ENCODE measurements at places on chromosomes 16 and 17.
A peak's percentile ranks its signal among the peaks of the same experiment; 100 is the strongest.

- DNase-seq, result no peak
These were observed 109.5 kb downstream of the CDH8 start for GRCh38 chr16:61926766-61927165.

GRCh38 chr16:13587181-13587580 is 332.8 kb upstream of the ERCC4 start:
- no peak for DNase-seq

GRCh38 chr17:30520882-30521281 is 43.7 kb downstream of the GOSR1 start:
- DNase-seq, result no peak

GRCh38 chr17:39209317-39210092 is 9.4 kb downstream of the RPL19 start:
- peak; percentile 74 for DNase-seq

DNA sequence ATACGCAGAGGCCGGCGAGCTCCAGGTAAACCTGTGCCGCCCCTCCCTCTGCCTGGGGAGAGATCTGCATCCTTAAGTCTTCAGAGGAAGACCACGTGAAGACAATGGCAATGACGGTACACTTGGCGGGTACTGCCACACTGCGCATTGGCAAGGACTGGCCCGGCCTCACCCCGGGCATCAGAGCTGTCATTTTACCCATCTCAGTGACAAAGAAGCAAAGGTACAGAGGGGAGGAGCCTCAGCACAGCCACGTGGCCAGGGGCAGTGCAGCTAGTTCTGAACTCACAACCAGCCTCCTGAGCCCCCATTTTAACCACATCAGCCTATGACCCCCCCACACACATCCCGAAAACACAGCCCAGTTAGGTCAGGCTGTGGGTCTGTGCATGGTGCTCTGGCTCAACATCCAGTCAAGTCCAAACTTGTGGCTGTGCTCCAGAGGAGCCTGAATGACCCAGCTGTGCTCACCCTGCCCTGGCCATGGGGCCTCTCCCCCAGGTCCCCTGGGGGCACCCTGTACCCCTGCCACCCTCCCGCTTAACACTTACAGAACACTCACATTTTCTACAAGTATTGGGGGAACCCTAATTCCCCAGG is 80.6 kb downstream of the C16orf95 start:
- no peak for DNase-seq

DNA sequence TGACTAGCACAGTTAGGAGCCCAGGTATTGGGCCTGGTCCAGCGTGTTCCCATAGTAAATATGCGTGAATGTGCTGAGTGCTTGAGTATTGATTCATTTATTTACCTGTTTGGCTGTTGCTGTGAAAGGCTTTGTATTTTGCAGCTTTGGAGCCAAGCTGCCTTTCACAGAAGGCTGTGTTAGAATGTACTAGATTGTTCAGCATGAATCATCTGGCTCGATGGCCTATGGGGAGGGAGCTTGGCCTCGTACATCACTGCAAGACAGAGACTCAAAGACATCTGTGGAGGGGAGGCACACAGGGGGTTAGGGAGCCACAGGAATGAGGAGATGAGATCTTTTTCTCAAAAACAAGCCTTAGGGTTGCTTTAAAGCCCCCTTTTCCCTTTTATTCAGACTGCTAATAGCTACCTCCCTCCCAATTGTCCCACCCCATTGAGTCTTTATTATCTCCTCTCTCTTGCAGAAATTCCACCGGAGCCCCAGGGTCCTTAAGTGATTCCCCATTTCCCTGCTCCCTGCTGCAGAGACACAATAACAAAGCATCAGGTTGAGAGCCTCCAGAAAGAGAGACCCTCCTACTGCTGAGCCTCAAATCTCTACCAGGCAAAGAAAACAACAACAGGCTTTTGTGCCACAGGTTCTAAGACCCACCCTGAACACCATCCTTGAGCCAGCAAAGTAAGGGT is 307.2 kb downstream of the ABCC12 start:
- peak; percentile 28 for DNase-seq

DNA sequence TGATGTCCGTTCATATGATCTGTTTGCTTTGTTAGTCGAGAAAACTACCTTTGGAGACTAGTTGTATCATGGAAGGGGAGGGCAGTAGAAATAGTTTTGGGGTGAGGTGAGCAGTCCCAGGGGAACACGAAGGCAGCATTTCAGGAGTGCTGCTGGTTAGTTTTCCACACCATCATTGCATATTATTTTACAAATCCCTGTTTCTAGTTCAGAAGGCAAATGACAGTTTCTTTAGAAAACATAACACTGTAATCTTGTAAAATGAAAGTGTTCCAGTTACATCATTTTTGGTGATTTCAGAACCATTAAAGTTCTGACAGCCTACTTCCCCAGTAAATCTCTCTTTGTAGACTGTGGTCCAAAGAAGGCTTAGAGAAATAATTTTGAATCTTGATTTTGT is 25.4 kb downstream of the BANP start:
- peak; percentile 72 for DNase-seq

DNA sequence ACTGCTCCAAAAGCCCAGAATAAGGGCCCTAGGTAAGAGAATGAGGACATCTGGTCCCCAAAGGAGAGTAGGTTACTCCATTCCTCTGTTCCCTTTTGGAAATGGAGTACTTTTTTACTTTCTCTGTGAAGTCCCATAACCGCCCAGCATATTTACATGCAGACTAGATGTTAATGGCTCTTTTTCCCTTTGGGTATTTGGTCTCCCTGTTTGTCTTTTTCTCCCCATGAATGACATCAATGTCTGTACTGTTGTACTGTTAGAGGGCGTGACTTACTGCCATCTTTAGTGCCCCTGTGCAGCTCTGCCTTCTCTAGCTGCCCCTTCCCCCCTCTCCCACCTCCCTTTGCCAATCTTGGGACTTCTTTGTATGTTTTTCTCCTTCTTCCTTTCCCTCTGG is 19.0 kb downstream of the GPR179 start:
- DNase-seq, result no peak

GRCh38 chr16:4260360-4260759 is 12.5 kb downstream of the TFAP4 start:
- no peak for DNase-seq

- DNase-seq, result no peak
These were observed 528.1 kb downstream of the NPIPA7 start for GRCh38 chr16:16907089-16907488.

- no peak for DNase-seq
These were observed 612.1 kb downstream of the MAF start for GRCh38 chr16:78988361-78988969.

GRCh38 chr17:32386844-32387243 is 36.9 kb downstream of the ZNF207 start:
- no peak for DNase-seq
